ENCODE measurements at places on chromosomes 5 and 9.

DNA sequence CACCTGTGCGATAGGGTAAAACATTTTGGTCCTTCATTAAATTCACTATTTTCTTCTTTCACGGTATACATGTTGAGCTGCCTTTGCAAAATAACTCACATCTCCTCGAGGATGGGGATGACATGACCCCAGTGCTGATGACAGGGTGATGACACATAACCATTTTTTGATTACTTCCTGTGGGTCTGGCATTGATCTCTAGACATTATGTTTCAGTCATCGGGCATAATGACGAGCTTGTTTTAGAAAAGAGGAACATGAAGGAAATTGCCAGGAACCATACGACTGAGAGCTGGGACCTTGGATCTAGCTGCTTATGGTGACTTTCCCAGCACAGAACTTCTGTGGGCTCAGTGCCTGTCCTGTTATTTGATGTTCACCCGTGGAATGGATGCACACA, 25.2 kb downstream of the COL5A1 start:
- peak; percentile 70 for DNase-seq

GRCh38 chr5:154206311-154206710, 15.8 kb downstream of the GALNT10 start:
- DNase-seq: no peak

DNA sequence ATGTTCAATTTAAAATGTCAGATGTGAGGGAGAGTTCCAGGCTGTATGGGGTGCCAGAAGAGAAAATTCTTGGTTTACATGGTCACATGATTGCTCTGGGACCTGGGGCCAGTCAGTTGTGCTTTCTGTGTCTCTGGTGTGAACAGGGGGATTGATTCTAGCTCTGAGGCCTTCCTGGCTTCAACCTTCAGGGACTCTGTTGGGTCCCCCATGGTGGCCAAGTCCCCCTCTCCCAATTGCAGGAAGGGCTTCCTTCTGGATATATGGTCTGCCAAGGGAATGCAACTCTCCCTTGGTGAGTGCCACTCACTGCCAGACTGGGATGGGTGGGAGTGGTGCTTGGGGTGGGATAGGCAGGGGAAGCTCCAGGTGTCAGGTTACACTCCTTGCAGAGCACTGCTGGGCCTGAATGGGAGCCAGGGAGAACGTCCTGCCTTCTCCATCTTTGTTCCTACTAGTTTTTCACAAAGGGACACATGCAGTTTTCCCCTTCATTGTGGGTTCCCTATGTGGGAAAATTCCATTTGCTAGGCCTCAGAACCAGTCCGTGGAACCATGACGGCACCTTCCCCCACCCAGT, 153.2 kb downstream of the MELK start:
- DNase-seq: no peak

DNA sequence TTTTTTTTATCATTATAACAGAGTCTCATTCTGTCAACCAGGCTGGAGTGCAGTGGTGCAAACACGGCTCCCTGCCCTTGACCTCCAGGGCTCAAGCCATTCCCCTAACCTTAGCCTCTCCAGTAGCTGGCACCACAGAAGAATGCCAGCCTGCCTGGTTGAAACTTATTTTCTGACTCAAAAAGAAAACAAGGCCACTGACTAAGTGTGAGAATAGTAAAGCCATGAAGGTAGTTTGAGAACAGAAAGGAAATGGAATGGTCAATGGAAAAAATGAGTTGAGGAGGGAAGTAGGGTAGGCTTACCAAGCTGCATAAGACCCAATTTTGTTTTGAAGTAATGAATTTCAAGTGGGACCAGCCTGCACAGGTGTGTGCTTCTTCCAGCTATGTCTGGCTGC, 82.8 kb upstream of the RORB start:
- DNase-seq: no peak

DNA sequence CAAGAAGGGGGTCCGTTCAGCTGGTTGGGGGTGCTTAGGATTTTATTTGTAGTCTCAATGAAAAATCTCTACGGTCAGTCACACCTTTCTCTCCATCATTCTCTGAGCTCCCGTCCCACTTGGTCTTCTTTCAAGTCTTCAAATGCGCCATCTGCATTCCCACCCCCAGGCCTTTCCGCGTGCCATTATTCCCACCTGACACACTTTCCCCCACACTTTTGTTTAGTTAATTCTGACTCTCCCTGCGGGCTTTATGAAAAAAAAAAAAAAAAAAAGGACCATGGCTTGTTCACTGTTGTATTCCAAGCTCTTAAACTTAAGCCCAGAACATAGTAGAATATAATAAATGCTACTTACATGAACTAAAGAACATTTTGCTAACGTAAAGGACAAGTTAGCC, 11.7 kb upstream of the OR5C1 start:
- no peak for DNase-seq

DNA sequence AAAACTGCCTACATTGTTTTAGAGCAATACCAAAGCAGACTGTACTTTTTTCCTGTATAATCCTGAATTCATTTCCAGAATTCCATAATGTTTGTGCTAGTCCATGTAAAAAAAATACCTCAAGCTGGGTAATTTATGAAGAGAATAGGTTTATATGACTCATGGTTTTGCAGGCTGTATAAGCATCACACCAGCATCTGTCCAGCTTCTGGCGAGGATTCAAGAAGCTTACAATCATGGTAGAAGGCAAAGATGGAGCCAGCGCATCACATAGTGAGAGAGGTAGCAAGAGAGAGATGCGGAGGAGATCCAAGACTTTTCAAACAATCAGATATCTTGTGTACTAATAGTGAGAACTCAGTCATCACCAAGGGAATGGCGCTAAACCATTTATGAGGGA, 280.3 kb upstream of the CDH9 start:
- peak; percentile 45 for DNase-seq

DNA sequence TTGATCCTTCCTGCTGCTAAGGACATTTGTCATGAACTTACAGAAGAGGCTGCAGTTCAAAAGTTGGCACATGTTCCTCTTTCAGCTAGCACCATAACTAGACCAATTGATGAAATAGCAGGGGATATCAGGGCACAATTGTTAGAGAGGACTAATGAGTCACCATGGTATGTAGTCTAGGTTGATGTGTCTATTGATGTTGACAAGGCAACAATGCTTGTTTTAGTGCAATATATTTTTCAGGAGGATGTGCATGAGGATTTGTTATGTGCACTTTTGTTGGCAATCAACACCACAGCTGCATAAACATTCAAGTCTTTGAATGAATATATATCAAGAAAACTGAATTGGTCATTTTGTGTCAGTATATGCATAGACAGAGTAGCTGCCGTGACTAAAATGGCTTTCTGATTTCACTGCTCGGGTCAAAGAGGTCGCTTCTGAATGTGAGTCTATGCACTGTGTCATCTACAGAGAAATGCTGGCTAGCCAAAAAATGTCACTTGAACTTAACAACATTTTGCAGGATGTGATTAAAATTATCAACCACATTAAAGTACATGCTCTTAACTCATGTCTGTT, 68.0 kb downstream of the FGF10 start:
- DNase-seq: no peak

- no peak for DNase-seq
These were observed 756.2 kb downstream of the TLE1 start for GRCh38 chr9:80932947-80933780.

DNA sequence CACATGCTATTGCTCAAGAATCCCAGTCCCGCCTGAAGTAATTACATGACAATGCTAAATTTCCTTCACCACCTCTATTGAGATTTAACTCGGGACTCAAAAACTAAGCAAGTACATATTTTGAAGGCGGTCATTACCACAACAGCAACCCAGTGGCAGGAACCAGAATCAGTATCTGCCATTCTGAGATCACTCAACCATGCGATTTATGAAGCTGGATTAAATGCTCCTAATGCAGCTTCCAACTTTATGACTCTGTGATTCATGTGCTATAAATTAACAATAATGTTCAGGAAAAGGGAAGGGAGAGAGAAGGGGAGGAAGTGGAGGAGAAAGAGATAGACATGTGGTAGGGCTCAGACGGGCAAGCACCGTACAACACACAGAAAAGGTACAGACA, 194.7 kb downstream of the DNAH5 start:
- peak; percentile 53 for DNase-seq

Data from fibroblast of skin of right quadriceps (primary cell).